ENCODE measurements at places on chromosomes 6 and 20. TPM values are rescaled to one million over a fixed set of nuclear protein-coding genes. Genes with fewer than 3 reads are reported as not detected.

DNA sequence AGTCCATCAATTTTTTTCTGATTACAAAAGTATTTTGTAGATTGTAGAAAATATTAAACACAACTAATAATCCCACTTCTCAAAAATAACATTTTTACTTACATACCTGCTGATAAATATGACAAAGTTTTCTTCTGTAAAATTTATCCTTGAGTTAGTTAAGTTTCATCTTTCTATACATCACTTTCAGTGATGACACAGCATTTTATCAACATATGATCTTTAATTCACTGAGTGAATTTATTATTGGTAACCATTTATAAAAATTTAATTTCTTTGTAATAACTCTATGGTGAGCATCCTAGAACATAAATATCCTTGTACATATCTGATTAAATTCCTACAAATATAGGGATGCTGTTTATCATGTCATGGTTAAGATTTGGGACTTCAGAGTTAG is 385.0 kb upstream of the SLC35B3 start:
- no peak overlapping the region for H3K4me3 ChIP-seq
- H3K27ac ChIP-seq, result no peak overlapping the region
- DNase-seq, result no peak
- no peaks in the 10 kb centered on the region for H3K4me1 ChIP-seq
- H3K27me3 ChIP-seq, result no peaks in the 10 kb centered on the region
- H3K36me3 ChIP-seq, result no peaks in the 10 kb centered on the region

RBPJL gene
- not detected for polyA plus RNA-seq

TMEM244 gene
- polyA plus RNA-seq, result not detected

EMILIN3 gene
- 4.0 TPM for polyA plus RNA-seq

GRCh38 chr6:102813489-102814275 is 1420.2 kb downstream of the GRIK2 start:
- no peaks in the 10 kb centered on the region for H3K27me3 ChIP-seq
- no peak for DNase-seq
- no peaks in the 10 kb centered on the region for H3K36me3 ChIP-seq
- no peak overlapping the region for H3K27ac ChIP-seq
- no peak overlapping the region for H3K4me3 ChIP-seq
- H3K4me1 ChIP-seq, result no peaks in the 10 kb centered on the region

DNA sequence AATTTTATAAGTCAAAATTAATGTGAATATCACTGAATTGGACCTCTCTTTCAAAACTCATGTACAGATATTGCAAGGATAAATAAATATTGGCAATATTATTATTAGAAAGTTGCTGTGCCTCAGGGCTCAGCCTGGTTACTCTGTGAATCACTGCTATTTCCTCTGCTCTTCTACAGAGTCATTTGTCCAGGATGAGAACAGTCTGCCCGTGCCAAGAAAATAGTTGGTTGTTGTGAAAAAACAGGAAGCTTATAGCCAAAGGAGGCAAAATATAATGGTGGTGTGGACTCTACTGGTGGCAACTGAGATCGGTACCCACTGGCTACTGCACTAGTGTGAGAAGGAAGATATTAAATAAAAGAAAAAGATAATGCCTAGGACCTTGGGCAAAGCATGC is 93.6 kb downstream of the RIMS1 start:
- no peak overlapping the region for H3K27ac ChIP-seq
- H3K36me3 ChIP-seq, result no peaks in the 10 kb centered on the region
- no peak overlapping the region for H3K4me3 ChIP-seq

DNA sequence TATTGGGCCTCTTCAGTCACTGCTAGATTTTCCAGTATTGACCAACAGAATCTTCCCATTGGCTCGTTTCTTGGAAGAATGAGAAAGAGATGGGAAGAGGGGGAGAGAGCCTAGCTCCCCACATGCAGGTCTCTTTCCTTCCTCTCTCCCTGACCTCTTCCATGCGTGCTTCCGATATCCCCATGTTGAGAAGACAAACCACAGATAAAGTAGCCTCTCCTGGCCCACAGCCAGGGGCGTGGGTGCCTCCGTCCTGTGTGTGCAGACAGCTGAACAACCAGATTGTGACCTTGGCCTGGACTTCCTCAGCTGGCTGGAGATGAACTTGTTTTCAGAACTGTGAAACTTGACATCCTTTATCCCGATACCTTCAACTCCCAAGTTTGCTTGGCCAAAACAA is 71.0 kb downstream of the EDN3 start:
- H3K4me1 ChIP-seq, result no peaks in the 10 kb centered on the region
- no peak overlapping the region for H3K4me3 ChIP-seq
- no peak overlapping the region for H3K27ac ChIP-seq
- H3K27me3 ChIP-seq, result no peaks in the 10 kb centered on the region

ARFGEF3 gene
- polyA plus RNA-seq, result 7.3 TPM

DNA sequence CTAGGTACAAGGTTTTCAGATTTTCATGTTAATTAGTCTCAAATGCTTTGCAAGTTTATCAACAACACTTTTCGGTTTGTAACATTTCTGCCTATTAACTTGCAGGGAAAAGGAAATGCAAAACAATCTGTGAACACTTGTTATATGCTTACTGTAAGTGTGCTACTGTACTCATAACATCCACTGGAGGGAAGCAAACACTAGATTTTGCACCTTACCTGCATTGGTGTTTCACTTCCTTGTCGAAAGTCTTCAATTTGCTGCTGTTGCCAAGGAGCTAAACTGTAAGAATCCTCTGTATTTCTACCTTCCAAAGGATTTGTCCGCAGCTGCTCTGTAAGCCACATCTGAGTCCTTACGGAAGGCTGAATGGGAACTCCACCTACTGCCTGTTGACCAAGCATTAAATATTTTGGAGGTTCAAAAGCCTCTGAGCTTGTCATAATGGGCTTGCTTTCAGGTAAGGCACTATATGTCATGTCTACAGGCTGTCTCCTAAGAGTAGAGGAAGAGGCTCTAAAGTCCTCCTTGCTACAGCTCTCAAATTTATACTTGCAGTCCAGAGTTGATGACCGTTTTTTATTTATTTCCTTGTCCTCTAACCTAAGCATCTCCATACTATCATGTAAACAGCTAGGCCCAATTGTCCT is 17.3 kb downstream of the PLN start:
- no peak overlapping the region for H3K4me3 ChIP-seq
- peak; percentile 27 for DNase-seq

- H3K27me3 ChIP-seq, result no peaks in the 10 kb centered on the region
- no peaks in the 10 kb centered on the region for H3K36me3 ChIP-seq
- H3K4me3 ChIP-seq, result no peak overlapping the region
- no peaks in the 10 kb centered on the region for H3K4me1 ChIP-seq
Observed at GRCh38 chr6:129774697-129775447, 64.9 kb upstream of the ARHGAP18 start.

- H3K4me3 ChIP-seq, result peak overlapping the region; percentile 80
- no peak for DNase-seq
- H3K4me1 ChIP-seq, result peaks cover 18% of the 10 kb centered on the region
- H3K27ac ChIP-seq, result peak overlapping the region; percentile 85
Observed at GRCh38 chr6:136549300-136550044, 750 bp downstream of the MAP7 start.

DNA sequence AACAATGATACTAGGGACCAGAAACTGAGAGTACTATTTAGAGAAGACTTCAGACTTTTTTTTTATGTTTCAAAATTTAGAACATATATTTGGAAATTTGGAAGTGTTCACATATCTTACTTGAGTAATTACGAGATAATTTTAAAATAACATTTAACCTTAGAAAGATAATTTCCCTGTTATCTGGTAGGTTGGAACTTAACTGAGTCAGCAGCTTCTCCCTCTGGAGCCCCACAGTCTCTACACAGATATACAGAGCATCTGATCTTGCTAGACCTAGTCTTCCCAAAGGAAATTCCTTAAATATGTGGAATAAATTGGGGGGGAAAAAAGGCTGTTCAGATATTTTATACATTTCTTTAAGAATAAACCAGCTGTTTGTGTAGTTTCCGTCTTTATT is 48.6 kb downstream of the TSPYL4 start:
- H3K4me3 ChIP-seq, result no peak overlapping the region
- H3K36me3 ChIP-seq, result no peaks in the 10 kb centered on the region
- no peaks in the 10 kb centered on the region for H3K27me3 ChIP-seq

Data from large intestine (tissue), 12 donors.